Right renal pelvis (tissue), 4 donors: ENCODE measurements at places on chromosomes 7 and 10. TPM values are rescaled to one million over a fixed set of nuclear protein-coding genes. Genes with fewer than 3 reads are reported as not detected.

DNA sequence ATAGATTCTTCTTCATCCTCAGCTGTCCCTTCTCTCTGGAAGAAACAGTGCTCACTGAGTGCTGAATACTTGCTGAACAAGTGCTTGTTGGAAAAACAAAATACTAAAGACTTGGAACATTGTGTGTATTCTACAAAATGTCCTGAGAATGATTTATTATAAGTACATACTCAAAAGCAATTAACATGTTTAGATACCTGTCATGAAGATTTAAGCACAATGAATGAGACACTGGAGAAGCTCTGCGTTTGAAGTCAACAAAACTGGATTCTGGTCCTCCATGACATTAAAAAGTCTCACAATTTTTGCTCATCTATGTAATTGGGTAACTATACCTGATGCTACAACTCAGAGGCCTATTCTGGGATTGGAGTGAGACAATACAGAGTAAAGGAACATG, 34.8 kb upstream of the LAMB1 start:
- no peak for DNase-seq

DNA sequence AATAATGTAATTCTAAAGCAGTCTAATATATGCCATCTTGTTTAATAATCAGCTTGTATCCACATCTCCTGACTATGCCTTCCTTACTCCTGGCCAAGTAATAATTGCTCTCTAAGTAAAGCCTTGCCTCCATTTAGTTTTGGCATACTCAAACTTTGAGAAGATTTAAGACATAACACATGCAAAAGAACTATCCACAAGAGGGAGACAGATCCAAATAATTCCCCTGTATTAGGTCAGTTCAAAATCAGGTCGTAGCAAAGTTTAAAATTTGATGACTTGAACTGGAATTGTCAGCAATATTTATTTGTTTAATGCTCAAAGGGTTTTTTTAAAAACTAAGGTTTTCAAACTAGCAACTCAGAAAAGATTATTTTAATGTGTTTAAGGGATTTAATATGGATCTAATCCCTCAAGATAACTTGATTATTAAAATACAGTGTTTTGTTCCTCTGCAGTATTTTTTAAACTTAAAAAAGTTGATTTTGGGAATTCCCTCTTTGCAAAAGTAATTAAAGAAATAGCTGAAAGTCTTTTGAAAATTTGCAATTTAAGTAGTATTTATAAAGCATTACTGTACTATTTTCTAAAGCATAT, 95.3 kb downstream of the HDAC9 start:
- DNase-seq: peak; percentile 24

GRCh38 chr10:20446561-20447193, 450.4 kb downstream of the NEBL start:
- DNase-seq: no peak

- DNase-seq: no peak
Measured at GRCh38 chr7:159061674-159062212, 82.9 kb downstream of the VIPR2 start.

DNA sequence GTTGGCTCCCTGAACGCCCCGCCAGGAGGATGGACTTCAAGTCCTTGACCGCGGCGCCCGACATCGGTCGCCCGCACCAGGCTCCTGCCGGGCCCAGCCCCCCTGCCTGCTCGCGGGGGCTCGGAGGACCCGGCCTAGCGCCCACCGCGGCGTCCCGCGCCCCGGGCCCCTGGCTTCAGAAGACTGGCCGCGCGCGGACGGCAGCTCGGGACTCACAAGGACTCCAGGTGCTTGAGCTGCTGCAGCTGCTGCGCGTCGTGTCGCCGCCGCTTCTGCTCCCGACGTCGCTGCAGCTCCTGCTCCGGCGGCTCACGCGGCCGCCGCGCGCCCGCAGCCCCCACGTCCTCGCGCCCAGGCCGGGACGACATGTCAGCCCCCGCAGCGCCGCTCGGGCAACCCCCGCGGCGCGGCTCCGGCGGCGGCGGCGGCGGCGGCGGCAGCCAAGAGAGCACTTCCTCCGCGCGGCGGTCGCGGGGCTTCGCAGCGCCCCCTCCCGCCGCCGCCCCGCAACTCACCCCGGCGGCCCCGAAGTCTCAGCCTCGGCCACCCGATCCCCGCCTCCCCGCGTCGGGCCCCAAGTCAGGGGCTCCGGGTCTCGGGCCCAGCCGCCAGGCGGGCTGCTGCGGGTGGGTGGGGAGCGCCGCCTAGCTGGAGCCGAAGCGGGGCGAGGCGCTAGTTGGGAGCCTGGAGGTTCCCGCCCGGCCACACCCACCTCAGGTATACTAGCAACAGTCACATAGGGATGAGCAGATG, at the start of gene RP9:
RP9 (minus strand) TSS at position 400 of the 753 bp plus-strand sequence; CDS start at position 368, 32 bp downstream.
- DNase-seq: peak; percentile 64

SPDYE5 gene
- 1.7 TPM for polyA plus RNA-seq

VAX1 gene
- polyA plus RNA-seq: not detected
